ENCODE measurements at places on chromosomes 5 and 9.
A peak's percentile ranks its signal among the peaks of the same experiment; 100 is the strongest.

DNA sequence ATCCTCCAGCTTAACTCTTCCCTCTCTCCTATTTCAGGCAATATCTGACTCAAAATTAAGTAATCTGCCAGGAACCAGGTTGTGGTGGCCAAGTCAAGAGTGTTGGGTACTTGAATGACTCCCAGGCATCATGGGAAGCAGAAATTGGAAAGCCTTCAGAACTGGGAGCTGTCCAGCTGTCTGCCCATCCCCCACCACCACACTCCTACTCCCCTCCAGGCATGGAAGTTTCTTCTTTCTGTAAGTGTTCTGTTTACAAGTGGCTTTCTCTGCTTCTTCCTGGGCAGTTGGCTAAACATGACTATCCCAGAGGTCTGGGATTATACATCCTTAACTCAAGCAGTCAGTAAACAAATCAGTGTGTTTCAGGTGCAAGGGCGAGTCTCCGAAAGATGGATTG, 14.6 kb upstream of the PBX3 start:
- DNase-seq: no peak

DNA sequence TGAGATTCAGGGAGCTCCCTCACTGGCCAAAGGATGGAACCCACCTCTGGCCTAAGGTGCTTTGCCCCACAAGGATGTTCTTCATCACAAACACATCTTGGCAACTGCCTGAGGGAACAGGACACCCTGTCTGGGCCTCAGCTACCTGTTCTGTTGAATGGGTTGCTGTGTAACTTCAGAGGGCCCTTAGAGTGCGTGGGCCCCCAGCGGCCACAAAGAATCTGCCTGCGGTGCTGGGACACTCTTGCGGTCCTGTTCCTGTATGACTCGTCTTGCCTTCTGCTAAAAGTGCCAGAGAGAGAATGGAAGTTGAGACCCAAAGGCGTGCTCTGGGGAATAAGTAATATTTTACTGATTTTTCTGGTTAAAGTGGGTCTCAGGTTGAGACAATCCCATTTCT, 14.1 kb upstream of the RPL26L1 start:
- DNase-seq: no peak

GRCh38 chr9:38294220-38294960, 98.1 kb upstream of the ALDH1B1 start:
- DNase-seq: no peak

- DNase-seq: no peak
Observed at GRCh38 chr9:70120834-70121510, 77.3 kb downstream of the MAMDC2 start.

GRCh38 chr5:40033411-40033810, 608.6 kb upstream of the DAB2 start:
- peak; percentile 44 for DNase-seq

DNA sequence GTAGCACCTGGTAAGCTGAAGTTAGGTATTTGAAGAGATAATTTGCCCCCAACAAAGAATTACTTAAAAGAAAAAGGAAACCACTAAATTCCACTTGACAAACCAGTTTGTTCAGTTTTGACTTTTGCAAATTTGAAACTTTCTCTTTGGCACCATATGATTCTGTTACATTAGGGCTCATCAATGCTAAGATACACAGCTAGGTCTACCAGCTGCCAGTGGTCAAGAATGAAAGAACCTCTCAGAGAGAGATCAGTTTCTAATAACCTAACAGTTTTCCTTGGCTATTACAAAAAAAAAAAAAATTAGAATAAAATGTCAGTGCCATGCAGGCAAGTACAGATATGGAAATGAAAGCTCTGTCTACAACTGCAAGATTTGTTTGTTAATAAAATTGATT, 92.3 kb downstream of the CAAP1 start:
- no peak for DNase-seq

DNA sequence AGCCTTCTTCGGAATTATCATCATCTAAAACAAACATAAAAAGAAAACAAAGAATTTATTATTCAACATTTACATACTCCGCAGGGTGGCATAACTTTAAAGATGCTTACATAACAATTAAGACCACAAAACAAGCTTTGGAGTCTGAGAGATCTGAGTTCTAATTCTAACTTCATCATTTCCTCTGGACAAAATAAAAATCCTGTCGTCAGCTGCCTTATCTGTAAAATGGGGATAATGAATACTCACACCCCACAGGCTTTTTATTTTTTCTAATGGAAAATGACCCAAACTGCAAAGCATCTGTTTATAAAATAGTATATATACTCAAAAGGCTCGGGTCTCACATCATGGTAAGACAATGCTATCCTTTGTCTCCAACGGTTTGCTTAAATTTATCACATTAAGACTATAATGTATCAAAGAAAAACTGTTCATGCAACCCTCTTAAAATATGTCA, 4.3 kb downstream of the ARRDC3 start:
- DNase-seq: no peak

DNA sequence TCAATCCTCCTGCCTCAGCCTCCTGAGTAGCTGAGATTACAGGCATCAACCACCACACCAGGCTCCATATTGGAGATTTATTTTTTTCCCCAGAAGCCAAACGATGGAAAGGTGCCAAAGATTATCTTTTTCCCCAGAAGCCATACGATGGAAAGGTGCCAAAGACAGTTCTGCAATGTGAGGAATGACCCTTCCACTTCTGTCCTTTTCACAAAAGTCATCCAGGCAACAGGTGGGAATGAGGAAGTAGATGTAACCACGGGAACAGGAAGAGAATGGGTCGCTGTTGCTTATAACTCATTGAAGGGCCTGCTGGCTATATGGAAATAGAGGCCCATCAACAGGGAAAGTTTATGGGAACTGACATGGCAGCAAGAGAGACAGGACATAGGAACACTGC, 233.7 kb upstream of the MSX2 start:
- no peak for DNase-seq

- DNase-seq: no peak
Observed at GRCh38 chr9:132996526-132996925, 18.0 kb downstream of the GFI1B start.

DNA sequence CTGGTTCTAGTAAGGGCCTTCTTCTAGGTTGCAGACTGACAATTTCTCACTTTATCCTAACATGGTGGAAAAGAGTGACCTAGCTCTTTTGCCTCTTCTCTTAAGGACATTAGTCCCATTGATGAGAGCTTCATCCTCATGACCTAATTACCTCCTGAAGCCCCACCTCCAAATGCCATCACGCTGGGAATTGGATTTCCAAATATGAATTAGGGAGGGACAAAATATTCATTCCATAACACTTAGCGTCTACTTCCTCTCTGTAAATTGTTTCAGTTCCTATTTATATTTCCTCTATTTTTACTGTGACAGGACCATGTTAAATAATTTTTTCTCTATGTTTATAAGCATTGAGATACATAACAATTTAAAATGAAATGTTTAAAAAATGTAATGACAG, 408.8 kb downstream of the CDH10 start:
- DNase-seq: no peak

GRCh38 chr9:138070815-138071214, 193.2 kb downstream of the CACNA1B start:
- no peak for DNase-seq

Data from CD4-positive, alpha-beta T cell treated with Interleukin-4 for 4 hours (primary cell).